ENCODE measurements at places on chromosomes 2 and 18.

DNA sequence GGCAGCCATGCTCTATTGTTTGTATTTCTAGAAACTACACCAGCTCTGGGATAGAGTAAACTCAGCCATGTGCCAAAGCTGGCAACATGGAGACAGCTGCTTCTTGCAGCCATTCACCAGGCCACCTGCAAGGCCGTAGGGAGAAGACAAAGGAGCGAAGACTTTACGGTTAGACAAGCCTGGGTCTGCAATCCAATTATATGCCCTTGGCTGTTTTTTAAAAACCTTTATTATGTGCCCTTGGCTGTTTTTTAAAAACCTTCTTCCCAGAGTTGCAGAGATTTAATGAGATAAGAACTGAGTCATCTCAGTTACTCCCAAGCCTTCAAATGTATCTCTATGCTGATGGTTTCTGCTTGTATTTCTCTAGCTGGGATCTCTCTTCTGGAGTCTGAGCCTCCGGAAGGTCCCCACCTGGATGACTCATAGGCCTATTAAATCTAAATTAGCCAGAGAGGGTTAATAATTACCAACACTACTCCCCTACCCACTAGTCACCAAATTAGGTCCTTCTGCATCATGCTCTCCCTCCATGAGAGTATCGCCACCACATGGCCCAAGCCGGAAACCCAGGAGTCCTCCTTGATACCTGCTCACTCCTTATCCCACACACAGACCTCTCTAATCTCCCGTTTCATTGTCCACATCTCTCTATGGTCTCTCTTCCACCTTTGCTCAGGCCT is 17.5 kb upstream of the DPP4 start:
- no peak for DNase-seq

- no peak for DNase-seq
These were observed 188.5 kb upstream of the CDH2 start for GRCh38 chr18:28365411-28365831.

DNA sequence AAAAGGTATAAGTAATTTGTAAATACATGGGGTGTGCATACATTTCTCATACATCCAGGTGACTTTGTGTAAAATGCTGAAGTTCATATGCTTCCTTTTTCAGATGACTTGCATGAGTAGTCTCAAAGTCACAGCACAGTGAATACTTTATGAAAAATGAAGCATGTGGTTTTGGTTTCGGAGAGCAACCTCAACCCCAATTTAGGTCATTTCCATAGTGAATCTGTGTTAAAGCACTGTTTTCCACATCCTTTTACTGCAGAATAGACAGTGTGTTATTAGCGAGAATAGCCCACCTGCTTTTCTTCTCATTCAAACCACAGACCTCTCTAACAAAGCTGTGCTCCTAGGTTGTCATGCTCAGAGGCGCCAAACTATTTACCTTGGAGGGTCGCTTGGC is 204.4 kb upstream of the RASGRP3 start:
- no peak for DNase-seq

DNA sequence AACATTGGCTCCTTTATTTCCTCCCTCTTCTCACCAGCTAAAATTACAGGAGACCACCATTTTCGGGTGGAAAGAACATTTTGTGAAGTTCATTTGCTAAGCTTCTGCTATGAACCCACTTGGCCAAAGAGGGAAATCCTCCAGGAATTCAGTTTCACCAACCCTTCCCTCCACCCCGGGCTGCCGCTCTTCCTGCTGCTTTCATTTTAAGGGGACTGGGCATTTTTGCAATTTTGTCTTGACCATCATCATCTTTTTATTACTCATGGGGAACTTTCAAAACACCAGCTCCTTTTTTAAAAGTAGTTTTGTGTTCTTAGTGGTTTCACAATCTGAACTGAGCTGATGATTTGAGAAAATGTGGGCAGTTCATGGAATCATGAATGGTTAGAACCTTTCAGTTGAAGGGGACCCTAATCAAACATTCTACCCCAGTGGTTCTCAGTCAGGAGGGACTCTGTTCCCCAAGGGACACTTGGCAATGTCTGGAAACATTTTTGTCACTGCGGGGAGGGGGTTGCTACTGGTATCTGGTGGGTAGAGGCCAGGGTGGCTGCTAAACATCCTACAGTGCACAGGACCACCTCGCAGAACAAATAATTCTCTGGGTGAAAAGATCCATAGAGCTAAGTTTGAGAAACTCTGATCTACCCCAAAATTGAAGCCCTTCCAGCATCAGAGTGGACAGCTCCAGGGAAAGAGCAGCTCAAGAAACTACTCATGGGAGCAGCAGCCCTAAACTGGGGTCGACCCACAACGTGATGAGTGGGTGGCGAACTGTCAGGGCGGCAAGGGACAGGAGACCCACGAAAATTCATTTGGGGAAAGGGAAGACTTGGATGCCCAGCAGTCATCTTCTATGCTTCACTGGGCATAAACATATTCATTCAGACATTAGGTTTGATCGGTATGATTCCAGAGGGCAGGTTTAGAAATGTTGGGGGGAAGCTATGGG is 92.9 kb downstream of the ACKR3 start:
- DNase-seq, result no peak

DNA sequence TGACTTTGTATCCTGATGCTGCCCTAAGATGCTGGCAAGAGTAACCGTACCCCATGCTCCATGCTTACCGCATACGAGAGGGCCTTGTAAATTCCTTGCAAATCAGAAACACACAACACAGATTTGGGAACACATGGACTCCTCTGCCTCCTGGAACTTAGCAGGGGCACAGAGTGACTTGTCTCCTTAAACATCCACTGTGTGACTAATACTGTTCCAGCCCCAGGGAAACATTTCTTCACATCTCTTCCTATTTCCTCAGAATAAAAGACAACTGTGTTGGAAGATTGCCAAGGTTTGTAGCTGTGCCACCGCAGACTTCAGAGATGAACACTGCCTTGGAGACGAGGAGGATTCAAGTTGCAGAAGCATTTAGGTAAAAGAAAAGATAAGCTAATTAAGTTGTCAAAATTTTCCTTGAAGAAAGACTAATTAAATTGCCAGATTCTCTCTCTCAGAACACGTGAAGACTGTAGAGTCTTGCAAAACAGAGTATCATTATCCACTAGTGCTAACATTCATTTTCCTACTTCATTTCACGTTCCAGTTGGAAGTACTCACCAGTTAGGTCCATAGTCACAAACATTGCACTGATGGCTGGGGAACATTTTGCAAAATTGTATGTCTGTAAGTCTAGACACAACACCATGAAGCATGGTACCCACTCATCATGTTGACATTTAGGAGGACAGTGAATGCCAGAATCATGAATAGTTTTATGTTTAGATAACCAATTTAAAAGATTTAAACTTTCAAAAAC is 188.8 kb downstream of the TSN start:
- DNase-seq, result no peak

GRCh38 chr2:178429336-178429735 is 21.6 kb downstream of the PRKRA start:
- no peak for DNase-seq

DNA sequence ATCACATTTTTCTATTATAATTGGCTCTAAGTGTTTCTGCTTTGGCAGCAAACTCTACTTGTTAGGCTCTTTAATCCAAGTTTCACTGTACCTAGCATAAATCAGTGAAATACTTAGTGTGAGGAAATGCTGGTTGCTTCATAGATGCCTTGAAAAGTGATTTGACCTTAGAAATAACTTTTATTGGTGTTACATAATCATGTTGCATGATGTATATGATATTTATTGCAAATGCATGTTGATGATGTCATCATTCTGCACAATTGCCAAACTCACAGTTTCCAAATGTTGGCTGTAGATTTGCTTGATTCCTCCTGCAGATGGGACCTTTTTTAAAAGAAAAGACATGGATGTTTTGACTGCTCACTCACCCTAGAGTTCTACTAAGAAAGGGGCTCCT is 137.6 kb upstream of the BCL2L11 start:
- DNase-seq, result no peak

DNA sequence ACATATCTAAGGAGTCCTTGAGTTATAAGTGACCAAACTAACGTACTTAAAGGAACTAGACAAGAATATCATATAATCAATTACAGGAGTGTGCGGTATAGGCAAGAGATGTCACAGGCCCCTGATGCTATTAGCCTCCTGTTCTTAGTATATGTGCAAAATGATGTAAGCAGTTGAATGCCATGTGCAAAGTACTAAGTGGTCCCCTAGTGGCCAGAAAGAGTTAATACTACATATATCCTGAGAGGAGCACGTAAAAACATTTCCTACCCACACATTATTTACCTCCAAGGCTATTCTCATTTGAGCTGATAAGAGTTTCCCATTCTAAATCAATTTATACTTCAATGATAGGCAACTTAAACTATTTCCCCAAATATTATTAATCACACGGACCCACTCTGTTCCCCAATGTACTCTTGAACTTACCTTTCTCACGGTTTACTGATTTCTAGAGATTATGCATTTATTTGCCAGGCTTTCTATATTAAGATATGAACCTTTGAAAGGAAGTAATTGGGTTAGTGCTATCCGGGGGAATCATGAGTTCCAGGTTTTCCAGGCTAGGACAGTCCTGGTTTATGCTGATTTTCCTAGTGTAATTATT is 158.0 kb upstream of the KLHL14 start:
- no peak for DNase-seq
